ENCODE measurements at places on chromosomes 7 and 10.

DNA sequence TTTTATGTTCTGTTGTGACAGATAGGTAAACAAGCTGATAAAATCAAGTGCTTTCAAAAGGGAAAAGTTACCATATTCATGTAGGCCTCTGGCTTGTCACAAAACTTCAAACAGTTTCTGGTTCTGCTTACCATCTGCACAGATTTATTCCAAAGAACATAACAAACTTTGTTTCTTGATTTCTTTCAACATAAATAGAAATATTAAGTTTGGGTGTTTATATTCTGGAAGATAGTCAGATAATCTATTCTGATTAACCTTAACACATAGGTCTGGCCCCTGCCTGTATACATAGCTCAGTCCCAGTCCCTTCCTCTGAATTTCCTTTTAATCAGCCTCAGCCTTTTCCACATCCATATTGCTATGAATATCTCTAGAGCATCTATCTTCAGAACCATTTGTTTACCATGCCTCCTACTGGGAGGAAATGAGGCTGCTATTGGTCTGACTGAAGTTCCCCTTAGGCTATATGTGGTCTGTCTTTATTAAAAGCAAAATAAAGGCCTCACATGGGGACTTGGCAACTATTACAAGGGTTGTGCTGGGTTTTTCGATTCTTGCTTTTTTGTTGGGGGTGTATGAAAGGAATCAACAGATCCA, 319.0 kb downstream of the HPSE2 start:
- DNase-seq = no peak

GRCh38 chr7:18550574-18550973, 55.0 kb downstream of the HDAC9 start:
- no peak for DNase-seq

DNA sequence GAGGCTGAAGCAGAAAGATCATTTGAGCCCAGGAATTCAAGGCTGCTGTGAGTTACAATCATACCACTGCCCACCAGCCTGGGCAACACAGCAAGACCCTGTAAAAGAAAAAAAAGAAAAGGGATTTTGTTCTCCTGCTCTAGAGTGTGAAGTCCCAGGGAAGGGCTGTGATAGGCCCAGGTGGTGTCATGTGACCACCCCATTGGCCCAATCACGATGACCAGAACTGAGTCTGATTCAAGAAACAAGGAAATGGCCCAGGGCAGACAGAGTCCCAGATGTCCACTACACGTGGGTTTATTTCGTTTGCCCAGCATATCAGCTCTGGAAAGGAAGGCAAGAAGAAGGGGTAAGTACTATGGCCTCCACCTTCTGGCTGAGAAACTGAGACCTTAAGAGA, 81.3 kb upstream of the CUX1 start:
- DNase-seq = no peak

GRCh38 chr7:1700536-1701333, 30.7 kb downstream of the ELFN1 start:
- peak; percentile 41 for DNase-seq

- no peak for DNase-seq
Measured at GRCh38 chr10:61905837-61906561, 4.5 kb downstream of the ARID5B start.

GRCh38 chr10:6498771-6499170, 81.3 kb downstream of the PRKCQ start:
- DNase-seq = no peak

GRCh38 chr7:11026452-11027359, 53.0 kb downstream of the PHF14 start:
- no peak for DNase-seq

DNA sequence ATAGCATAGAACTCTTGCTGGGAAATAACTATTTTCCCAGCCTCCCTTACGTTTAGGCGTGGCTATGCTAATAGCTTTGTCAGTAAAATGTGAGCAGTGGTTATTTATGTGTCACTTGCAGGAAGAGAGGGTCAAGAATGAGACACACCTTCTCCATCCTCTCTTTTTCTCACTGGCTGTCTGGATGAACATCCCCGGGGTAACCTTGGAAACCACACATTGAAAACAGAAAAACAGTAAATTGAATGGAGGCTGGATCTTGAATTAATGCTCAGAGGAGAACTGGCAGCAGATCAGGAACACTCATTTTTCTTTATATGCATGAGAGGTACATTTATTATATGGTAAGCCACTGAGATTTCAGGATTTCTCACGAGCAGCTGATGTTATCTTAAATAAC, 127.6 kb downstream of the DNAJB9 start:
- DNase-seq = no peak

DNA sequence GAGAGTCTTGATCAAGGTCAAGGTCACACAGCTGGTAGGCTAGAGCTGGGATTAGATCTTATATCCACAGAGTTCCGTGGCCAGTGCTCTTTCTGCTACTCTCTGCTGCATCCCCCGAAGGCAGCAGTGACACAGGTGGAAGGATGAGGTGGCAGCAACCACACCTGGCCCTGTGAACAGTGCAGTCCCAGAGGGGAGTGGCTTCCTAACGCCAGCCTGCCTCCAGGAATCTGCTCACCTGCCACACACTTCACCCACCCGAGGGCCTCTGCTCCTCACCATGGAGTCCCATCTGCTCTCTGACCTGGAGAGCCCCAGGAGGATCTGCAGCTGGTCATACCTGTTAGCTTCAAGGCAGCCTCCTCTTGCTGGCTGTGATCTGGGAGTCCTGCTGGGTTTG, 484.2 kb downstream of the PLXNA4 start:
- no peak for DNase-seq

DNA sequence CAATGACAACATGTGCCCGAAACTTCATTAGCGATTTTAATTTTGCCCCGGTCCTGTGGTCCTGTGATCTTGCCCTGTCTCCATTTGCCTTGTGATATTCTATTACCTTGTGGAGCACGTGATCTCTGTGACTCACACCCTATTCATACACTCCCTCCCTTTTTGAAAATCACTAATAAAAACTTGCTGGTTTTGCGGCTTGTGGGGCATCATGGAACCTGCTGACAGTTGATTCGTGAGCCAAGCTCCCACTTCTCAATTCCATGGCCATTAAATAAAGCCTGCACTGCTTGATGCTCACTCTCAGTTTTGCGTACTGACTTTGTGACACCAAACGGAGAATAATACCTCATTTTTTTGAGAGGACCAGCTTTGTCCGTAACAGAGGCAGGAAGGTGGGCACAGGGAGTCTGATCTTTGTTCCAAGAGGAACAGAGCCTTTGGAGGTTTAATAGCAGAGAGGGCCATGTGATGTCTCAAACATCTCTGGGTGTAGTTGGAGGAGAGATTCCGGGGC, 3.8 kb upstream of the ADAMTS14 start:
- no peak for DNase-seq

Data from sciatic nerve (tissue), 2 donors.